ENCODE measurements at places on chromosomes 4 and X. TPM values are rescaled to one million over a fixed set of nuclear protein-coding genes. Genes with fewer than 3 reads are reported as not detected.

The GPR82 gene
- total RNA-seq: 0.12 TPM

The TIGD2 gene
- total RNA-seq: 3.3 TPM

The DMRTC1B gene
- not detected for total RNA-seq

The YY2 gene
- total RNA-seq: 2.4 TPM

The RNF212 gene
- total RNA-seq: 2.1 TPM

The AFP gene
- not detected for total RNA-seq

The RHOH gene
- 150 TPM for total RNA-seq

The GLRA3 gene
- total RNA-seq: not detected

The KCNE5 gene
- total RNA-seq: 0.37 TPM

The WDFY3 gene
- total RNA-seq: 0.56 TPM

The IL2 gene
- 4.6 TPM for total RNA-seq

The COX7B2 gene
- total RNA-seq: not detected

All from T-helper 1 cell treated with Interleukin-12 subunit alpha and Interleukin-12 subunit beta and Interleukin-4 antibody, amounts not matched to agents 30 ng/mL and 1 ng/mL, for 36 hours (primary cell).